ENCODE measurements at places on chromosomes 12 and 14.

GRCh38 chr12:90393089-90393488 lies 561.9 kb downstream of the CCER1 start:
- no peak for DNase-seq

DNA sequence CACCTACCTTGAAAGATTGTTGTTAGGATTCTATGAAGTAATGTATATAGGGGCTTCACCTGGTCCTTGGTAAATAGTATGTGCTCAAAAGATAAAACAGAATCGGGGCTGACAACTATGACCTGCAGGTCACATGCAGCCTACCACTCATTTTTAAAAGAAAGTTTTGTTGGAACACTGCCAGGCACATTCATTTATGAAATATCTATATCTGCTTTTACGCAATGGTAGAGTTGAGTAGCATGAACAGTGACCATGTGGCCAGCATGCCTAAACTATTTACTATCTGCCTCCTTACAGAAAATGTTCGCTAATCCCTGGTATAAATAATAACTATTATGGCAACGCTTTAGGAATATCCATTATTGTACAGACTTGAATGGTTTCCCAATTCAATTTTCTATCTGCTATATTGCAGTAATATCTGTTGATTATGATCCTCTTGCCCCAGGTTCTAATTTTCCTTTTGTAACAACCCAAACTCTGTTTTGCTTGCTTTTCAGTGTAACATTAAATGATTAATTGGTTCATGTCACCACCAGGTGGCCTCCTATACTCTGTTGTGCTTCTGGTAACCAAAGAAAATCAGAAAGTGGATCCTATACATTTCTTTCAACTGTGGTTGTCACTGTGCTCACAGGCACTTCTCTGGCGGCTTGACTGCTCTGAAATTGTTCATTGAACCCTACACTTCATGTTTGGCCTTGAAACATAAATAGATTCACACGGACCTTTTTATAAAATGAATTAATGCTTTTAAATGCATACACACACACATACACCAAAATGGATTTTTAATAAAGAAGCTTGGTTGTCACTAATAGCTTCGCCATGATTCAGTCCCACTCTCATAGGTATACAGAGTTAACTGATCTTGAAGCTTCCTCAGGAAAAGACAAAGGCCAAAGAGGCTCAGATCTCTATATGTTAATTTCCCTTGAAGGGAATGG lies 227.7 kb upstream of the NPAS3 start:
- DNase-seq, result peak; percentile 27

- no peak for DNase-seq
These were observed 12.7 kb downstream of the SLC11A2 start for GRCh38 chr12:51013441-51013840.

DNA sequence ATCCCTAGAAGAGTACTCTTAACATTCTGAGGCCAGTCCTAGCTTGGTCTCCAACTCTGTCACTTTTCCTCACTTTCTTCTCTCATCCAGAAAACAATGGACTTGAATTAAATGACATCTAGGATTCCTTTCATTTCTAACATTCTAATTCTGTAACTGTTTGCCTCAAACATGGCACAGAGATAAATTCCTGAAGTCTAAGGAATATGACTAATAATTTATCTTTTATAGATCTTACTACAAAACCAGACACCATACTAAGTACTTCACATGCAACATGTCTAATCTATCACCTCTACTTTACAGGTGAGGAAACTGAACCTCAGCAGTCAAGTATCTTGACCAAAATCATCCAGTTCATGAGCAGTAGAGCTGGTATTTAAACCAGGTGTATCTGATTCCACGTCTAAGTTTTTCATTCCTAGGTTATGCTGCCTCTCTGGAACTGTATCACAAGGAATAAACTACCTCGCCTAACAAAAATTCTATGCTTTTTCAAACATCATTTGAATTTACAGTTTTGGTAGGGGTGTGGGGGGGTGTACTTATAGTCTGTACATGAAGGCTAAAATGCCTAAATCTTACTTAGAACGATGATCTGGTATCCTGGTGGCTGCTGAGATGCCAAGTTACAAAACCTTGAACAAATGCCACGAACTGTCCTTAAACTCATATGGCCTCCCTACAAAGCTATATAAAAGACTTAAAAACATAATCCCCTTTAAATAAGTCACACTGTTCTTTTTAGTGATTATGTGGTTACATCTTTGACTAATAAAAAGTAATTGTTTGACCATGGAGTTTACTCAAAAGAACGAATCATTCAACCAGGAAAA lies 41.6 kb downstream of the ATXN2 start:
- no peak for DNase-seq

DNA sequence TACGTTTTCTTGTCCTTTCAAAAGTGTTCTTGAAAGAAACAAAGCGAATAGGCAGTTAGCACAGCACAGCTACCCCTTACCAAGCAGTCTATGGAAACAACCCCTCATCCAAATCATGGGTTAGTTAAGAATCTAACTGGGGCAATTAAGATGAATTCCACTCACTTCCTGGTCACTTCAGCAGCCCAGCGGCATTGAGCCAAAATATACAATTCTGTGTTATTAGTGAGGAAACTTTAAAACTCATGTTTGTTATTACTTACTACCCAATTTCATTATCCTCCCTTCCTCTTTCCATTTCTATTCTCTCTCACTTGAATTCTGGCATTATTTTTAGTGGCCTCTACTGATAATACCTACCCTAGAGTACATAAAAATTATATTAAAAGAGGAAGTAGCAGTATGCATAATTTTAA lies 121.4 kb downstream of the PPHLN1 start:
- no peak for DNase-seq

GRCh38 chr12:123163227-123163626 lies 12.3 kb upstream of the PITPNM2 start:
- DNase-seq, result no peak

DNA sequence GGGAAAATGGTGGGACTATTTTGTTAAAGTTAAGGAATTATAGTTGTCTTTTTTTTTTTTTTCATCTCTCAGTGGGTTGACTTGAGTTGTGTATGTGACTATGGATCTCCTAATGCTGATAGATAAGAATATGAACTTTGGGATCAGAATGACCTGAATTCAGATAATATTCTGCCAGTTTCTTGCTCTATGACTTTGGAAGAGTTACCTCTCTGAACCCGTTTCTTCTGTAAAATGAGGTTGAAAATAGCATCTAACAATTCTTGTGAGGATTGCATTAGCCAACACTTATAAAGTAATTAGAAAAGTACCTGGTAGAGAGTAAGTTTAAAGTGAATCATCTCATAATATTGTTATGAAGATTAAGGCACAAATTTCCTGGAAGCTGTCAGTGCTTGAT lies 18.4 kb downstream of the EID3 start:
- no peak for DNase-seq

- no peak for DNase-seq
These were observed 18.2 kb downstream of the CEP128 start for GRCh38 chr14:80923368-80923767.

DNA sequence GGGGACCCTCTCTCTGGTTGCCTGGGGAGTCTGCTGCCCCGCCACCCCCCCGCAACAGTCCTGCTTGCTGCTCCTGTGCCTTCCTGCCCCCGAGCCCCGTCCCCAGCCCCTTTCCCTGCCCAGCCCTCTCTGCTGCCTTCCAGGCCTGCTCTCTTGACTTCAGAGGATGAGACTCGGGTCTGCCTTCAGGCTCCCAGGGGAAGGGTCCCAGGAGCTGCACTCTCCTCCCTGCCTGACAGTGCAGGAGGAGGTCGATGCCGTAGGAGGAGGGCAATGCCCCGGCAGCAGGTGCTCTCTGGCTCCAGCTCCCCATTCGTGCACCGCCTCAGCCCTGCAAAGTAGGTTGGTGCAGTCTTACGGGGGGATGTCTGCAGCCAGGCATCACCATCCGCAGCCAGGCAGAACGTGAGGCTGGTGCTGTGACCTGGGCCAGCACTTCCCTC lies 185.1 kb upstream of the C14orf180 start:
- DNase-seq, result no peak

GRCh38 chr12:2076728-2077127 lies 23.9 kb downstream of the CACNA1C start:
- DNase-seq, result no peak

DNA sequence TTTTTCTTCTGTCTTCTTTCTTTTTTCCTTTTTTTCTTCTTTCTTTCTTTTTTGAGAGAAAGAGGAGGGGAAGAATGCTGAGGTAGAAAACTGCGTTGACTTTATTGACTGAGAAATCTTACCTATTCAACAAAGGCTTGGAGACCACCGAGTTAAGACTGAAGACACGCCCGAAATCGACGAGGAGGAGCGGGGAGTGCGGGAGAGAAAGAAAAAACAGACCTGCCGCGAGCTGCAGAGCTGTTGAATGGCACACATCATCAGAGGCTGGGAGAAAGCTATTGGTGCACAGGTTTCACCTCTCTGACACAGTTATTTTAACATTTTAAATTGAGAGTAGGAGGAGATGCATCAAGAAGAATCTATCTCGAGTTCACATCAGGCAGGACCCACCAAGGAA lies 5.1 kb downstream of the ASCL1 start:
- no peak for DNase-seq

- DNase-seq, result no peak
These were observed 62.2 kb upstream of the BBS10 start for GRCh38 chr12:76410371-76410770.

- no peak for DNase-seq
These were observed 37.1 kb downstream of the LRRK2 start for GRCh38 chr12:40261937-40262336.

GRCh38 chr12:96397756-96398423 lies 2.3 kb downstream of the CDK17 start:
- no peak for DNase-seq

DNA sequence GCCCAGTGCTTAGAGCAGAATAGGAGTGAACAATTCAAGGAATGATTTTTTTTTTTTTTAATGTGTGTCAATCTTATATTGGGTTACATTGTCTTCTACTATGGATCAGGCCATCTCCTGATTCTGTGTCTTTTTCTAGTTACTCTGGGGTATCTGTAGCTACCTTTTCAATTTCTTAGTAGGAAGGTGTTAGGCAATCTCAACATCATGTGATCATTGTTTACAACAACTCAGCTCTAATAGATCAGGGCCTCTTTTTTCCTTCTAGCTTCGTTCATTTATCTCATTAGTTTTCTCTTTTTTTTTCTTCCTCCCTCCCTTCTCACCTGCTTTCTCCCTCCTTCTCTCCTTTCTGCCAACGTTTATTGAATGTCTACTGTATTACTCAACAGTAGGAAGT lies 8.9 kb downstream of the SOCS2 start:
- DNase-seq, result no peak

GRCh38 chr12:89384807-89385206 lies 32.5 kb upstream of the DUSP6 start:
- DNase-seq, result no peak

- no peak for DNase-seq
These were observed 175.8 kb downstream of the PAWR start for GRCh38 chr12:79514730-79515529.

- no peak for DNase-seq
These were observed 2.3 kb downstream of the GLI1 start for GRCh38 chr12:57461917-57462250.

GRCh38 chr12:685388-685787 lies 22.1 kb upstream of the NINJ2 start:
- DNase-seq, result no peak

- DNase-seq, result no peak
These were observed 33.2 kb downstream of the ETNK1 start for GRCh38 chr12:22658214-22658613.

DNA sequence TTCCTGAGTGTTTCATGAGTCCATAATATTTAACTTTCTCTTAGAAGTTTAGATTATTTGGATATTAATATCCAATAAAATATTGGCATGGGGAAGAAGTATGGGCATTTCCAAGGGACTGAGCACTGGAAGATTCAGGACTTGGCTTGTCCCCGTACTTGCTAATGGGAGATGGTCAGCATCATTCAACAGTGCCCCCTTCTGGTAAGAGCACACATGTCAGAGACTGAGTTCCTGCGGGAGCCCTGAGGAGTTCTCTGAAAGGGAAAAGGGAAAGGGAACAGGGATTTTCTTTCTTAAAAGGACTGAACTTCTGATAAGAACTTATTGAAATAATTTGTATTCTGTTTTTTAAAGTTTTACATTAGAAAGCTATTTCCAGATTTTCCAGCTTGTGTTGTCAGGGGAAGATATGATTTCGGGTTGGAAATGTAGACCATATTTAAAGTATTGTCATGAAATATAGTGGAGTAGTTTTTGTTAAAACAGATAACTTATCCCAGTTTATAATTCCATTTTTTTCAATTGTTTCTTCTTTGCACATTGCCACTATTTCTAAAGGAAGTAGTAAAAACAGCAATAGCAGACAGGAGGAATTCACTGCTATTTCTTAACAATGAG lies 59.8 kb upstream of the C12orf71 start:
- peak; percentile 41 for DNase-seq

DNA sequence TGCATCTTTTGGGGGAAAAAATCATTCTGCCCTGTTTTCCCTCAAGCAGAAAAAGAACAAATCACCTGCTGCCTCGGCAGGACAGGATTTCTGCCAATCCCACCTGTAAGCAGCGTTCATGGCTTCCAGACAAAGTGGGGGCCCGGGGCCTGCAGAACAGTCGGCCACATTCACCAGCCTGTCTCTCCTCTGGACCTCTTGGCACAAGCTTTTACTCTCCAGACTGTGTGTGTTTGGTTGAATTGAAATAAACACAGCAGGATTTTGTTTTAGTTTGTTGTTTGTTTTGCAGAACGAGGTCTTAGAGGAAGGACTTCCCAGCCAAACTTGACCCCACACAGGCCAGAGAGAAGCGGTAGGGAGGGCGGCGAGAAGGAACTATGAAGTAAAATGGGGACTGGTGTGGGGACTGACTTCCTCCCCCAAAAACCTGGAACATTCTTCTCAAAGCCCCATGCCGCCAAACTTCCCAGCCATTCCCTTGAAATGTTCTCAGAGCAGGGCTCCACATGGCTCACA lies 41.7 kb upstream of the FOS start:
- no peak for DNase-seq

DNA sequence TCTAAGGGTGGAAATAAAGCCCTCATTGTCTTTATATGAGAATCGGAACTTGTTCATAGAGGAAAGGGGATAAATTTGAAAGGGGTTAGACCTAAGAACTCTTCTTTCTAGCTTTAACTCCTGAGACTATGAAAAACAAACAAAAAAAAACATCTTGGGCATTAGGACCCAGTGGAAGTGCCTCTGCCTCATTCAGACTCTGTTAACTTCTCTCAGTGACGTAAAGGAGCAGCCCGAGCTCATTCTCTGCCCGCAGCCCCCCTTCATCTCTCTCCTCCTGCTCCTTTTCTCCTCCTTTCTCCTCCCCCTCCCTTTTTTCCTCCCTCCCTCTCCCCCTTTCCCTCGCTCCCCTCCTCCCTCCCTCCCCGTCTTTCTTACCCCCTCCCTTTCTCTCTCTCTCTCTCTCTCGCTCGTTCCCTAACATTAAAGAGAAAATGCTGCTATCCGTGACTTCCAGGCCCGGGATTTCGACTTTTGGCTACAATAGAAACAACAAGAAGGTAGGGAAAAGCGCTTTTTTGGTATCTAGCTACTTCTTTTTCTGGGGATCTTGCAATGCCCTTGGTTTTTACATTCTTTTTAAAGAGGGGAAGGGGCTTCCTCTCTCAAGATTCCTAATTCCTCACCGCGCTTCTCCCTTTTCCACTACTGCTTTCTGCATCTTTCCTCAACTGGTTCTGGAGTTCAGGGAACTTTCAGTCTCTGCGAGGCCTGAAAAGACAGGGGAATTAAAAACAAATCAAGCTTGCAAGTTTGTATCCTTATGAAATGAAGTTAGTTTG lies at the start of gene RBMS2:
RBMS2 (plus strand) TSS at position 231 of the 782 bp plus-strand sequence; CDS start at position 435, 204 bp downstream.
- DNase-seq, result peak; percentile 92

- no peak for DNase-seq
These were observed 250.4 kb downstream of the TMTC2 start for GRCh38 chr12:82937151-82937550.
